AG09309 (cell line): ENCODE measurements at places on chromosomes 5 and 9.

DNA sequence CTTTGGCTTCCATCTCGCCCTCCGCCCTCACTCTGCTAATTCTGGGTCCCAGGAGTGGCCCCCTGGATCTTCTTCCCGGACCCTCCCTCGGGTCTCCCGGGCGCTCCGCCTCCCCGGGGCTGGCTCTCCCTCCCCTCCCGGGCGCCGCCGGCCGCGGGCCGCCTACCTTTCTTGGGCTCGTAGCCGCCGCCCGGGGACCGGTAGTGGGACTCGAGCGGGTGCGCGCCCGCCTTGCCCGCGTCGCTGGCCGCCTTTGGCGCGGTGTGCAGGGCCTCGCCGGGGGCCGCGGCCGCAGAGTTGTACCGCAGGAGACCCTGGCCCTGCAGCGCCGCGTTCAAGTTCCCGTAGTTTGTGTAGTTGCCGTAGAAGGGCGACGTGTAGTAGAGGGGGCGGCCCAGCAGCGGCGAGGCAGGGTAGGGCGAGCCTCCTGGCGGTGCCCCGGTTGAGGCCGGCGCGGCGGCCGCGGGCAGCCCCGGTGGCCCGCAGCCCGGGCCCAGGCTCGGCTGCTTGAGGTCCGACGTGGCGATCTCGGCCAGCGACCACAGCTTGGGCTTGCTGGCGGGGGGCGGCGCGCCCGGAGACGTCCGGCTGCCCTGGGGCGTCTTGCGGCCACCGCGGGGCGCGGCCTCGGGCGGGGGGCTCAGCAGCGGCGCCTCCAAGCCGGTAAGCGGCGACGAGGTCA is 3.2 kb downstream of the IRX2 start:
- no peak for DNase-seq

DNA sequence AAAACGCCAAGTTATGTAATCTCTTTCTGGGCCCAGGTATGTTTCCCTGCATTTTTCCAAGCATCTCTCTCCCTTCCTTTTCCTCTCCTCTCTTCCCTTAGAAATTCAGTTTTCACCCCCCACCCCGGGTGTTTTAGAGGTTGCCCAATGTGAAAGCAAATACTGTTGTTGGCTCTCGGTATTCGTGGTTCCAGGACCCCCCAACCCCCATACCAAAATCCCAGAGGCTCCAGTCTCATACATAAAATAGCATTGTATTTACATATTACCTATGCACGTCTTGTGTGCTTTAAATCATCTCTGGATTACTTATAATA is 48.8 kb downstream of the ACER2 start:
- no peak for DNase-seq

DNA sequence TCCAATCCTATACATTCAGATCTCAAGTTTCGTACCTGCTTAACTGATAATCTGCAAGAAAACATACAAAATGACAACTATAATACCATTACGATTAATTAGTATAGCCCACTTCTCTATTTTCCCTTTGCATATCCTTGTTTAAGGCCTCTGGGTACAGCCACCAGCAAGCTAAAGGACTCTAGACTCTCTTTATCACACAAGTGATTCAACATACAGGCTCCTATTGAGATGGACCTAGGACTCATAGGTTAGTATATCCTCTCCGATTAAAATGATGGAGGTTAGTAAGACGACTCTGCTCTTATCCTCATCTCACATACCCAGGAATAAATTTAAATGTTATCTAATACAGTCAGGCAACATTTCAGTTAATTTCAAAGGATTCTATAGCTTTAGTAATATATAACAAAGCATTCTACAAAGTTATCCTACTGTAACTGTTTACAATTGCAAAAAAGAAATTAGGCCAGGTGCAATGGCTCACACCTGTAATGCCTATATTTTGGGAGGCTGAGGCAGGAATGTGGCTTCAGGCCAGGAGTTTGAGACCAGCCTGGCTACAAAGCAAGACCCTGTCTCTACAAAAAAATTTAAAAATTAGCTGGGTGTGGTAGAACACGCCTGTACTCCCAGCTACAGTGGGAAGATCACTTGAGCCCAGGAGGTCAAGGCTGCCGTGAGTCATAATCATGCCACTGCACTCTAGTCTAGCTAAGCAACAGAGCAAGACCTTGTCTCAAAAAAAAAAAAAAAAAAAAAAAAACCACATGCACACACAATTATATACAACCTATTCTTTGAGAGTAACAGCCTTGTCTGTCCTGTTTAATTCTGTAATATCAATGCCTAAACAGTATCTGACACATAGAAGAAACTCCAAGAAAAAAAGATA is 15.4 kb downstream of the HAUS6 start:
- DNase-seq = no peak

- no peak for DNase-seq
Observed at GRCh38 chr9:95522871-95523370, 6.2 kb upstream of the PTCH1 start.

GRCh38 chr5:132760049-132760420 is 12.8 kb downstream of the CCNI2 start:
- no peak for DNase-seq

DNA sequence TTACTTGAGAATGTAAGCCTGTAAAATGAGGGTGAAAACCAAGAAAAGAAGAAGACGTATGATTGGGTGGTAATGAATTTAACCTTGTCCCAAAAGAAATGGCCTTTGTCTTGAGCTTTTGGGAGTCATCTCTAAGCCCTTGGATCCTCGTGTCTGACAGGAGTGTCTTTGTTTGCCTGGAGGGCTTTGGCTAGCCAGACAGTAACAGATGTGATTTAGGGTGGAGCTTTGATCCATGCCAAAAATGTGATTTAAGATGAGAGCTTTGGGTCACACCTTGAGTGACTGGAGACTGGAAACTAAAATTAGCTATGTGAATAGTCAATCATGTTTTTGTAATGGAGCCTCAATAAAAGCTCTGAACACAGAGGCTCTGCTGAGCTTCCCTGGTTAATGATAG is 25.9 kb upstream of the ZFAND5 start:
- no peak for DNase-seq

DNA sequence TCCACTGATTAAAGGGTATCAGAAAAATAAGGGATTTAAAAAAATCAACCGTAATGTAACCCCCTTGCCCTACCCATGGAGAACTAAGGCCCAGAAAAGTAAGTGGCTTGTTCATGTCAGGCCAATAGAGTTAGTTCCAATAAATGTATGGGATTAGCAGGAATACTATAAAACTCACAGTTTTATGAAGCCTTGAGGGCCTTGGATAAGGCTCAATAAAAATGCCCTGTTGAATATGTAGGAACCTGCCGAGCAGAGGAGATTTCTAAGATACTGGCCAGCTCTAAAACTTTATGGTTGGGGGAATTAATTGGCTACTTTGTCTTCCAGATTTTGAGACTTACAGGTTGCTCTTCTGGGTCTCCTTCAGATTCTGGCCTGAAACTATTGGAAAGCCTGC is 231.0 kb downstream of the GLIS3 start:
- no peak for DNase-seq

DNA sequence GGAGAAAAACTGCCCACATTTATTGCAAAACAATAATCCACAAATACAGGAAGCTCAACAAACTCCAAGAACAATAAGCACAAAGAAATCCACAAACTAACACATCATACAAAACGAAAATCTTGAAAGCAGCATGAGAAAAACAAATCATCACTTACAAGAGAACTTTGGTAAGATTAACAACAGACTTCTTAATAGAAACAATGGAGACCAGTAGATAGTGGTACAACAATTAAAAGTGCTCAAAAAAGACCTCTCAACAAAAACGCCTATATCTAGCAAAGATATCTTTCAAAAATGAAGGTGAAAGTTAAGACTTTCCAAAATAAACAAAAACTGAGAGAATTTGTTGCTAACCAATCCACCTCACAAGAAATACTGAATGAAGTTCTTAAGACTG is 38.4 kb downstream of the CDKL3 start:
- no peak for DNase-seq

- DNase-seq = no peak
Observed at GRCh38 chr5:111113678-111114077, 21.5 kb downstream of the WDR36 start.

DNA sequence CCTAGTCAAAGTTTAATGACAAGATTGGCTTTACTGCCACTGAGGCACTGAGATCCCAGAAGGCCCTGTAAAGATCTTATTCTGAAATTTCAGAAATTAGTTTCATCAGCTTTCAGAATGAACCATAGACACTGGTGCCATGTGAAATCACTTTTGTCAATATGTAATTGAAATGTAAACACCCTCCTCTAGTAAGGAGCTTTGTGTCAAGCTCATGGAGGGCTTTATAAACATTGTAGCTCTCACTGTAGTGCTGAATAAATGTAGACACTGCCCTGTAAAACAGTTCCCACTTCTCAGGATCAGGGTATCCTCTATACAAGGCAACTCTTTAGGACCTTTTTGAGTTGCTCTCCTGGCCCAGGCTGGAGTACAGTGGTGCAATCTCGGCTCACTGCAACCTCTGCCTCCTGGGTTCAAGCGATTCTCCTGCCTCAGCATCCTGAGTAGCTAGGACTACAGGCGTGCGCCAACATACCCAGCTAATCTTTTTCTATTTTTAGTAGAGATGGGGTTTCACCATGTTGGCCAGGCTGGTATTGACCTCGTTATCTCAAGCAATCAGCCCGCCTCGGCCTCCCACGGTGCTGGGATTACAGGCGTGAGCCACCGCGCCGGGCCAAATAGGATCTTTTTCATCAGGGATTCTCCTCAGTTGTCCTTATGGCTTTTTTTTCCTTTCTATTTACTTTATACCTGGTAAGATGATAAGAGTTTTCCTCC is 1823.9 kb upstream of the CDH9 start:
- no peak for DNase-seq

GRCh38 chr9:136237486-136238341 is 7.9 kb downstream of the QSOX2 start:
- no peak for DNase-seq

DNA sequence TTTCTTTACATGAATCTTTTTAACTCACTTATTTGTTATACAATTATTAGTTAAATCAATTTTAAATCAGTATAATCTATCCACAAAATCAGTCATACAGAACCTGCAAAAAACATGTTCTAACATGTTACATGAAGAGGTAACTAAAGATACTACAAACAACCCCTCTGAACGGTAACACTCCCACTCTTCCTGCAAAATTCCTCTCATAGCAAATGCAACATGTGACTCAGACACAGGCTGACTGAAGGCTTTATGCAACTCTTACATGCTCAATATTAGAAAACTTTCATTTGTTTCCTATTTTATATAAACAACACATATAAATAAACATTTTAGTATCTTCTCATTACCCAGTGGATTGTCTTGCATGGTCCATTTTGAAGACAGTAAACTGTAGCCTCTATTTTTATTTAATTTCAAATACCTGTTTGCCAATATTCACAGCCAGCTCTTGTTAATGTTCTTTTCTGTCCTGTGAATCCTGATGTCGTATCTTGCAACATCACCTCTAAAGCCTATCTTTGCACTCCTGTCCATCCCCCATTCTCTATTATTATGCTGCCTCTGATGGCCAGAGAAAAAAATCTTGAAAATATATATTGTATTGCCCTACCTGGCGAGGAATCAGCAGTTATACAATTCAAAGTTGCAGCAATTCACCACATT is 100.5 kb upstream of the CCDC152 start:
- DNase-seq = no peak

DNA sequence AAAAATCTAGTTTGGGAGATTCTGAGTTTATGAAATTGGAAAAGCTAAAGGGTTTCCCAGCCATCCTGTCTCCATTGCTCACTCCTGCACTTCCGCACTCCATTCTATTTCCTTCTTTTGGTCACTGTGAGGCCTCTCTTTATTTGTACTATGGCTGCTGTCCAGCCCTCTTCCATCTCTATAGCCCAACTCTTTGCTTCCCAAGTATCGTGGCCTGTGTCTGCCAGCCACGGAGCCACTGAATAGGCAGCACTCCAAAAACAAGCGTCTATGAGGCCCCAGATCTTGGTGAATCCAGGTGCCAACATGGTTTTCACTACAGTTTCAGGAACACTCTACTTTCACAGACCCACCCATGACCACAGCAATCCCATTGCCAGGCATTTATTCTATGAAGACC is 37.2 kb downstream of the GRAMD2B start:
- no peak for DNase-seq

GRCh38 chr5:11400316-11400715 is 503.9 kb downstream of the CTNND2 start:
- DNase-seq = no peak

GRCh38 chr5:146731909-146732659 is 146.5 kb downstream of the PPP2R2B start:
- DNase-seq = peak; percentile 67

DNA sequence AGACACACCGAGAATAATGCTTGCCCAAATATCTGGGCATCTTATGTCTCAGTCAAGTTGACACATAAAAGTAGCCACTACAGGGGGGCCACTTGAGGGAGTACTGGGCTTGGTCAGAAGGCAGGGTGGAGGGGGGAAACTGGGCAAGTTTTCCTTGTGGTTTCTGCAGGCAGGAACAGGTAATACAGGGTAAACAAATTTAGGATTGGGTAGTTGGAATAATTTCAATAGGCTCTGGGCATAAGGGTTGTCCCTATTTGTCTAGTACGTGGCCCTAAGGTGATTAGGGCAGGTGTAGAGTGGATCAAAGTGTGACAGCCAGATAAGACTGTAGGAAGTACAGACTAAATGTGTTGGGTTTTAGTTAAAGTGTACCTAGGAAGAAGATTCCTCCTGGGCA is 353.1 kb downstream of the TLE4 start:
- DNase-seq = no peak

DNA sequence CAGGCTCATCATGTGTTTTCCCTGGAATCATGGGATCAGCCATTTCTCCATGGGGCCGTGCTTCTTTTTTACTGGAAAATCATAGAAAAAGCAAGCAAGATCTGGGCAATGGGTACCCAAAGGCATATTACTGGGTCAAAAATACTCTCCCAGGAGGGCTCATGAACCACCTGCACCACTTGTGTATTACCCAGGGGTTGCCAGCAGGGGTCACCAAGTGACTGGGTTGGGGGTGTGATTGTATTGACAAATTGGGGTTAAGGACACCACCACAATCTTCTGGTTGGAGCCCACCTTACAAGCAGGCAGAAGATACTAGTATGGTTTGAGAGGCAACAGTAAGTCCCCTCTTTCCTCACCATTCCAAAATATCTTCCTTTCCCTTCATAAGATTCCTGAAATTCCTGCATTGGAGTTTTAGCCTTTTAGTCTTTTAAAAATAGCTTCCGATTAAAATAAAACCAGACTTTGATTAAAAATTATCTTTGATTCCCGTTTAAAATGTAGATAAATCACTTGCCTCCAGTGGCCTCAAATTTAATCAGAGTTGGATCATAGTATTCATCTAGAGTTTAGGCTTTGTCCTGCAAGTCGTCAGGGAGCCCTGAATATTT is 603.3 kb downstream of the KIF4B start:
- no peak for DNase-seq

GRCh38 chr9:73148447-73148937 is 3.2 kb upstream of the ANXA1 start:
- no peak for DNase-seq

DNA sequence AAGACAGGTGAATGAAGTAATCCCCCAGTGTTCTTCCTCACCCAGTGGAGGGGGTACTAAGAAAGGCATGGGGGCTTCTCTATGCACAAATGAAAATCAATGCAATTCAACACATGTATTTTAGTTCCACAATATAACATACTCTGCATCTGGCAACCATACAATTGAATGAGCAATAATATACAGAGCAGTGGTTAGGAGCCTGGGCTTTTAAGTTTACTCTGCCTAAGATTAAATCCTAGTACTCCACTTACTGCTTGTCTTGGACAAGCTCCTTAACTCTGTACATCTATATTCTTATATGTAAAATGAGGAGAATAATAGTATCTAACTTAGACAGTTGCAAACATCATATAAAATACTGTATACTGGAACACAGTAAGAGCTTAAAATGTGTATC is 195.4 kb upstream of the TRIM32 start:
- DNase-seq = no peak
